Stimulated activated CD4-positive, alpha-beta T cell treated with anti-CD3 and anti-CD28 coated beads, Interleukin-1b, Interleukin-23, amount 100 ng/mL, for 24 hours (primary cell): ENCODE measurements at places on chromosomes 11 and 22.

GRCh38 chr11:128506999-128507611 lies 80.3 kb downstream of the ETS1 start:
- no peak for DNase-seq

- no peak for DNase-seq
Measured at GRCh38 chr11:11215058-11215815, 137.8 kb downstream of the CSNK2A3 start.

- DNase-seq, result no peak
Measured at GRCh38 chr11:111355956-111356659, 23.0 kb downstream of the POU2AF1 start.

GRCh38 chr11:92769112-92769511 lies 200.3 kb upstream of the MTNR1B start:
- no peak for DNase-seq

DNA sequence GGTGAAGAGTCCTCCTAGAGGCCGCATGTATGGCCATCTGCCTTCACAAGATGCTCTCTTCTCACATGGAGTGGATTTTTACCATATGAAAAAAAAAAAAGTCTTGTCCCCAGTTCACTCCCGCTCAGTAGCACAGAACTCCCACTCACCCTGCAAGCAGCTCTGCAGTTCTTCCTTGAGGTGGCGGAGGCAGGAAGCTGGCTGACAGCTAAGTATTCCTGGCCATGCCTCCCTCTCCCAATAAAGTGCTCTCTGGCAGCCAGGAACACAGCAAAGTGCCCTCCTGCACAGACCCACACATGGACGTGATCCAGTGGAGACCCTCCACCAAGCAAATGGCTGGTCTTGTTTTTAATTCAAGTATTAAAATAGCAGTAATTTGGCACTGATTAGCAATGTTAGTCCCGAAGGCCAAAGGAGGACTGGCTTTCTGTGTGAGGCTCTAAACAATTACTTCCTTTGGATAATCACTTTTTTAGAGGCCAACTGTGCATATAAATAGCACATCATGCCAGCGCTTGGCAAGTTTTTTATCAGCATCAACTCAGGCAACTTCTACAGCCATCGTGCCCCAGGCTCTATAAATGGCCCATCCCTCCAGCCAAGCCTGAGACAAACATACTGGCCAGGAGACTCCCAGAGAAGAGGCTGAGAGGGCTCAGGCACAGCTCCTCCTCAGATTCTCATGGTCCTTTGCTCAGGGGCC lies 413.6 kb downstream of the OPCML start:
- DNase-seq, result no peak
